CD4-positive, alpha-beta T cell treated with Interleukin-15 for 1 hour (primary cell): ENCODE measurements at places on chromosomes 12 and 14.

DNA sequence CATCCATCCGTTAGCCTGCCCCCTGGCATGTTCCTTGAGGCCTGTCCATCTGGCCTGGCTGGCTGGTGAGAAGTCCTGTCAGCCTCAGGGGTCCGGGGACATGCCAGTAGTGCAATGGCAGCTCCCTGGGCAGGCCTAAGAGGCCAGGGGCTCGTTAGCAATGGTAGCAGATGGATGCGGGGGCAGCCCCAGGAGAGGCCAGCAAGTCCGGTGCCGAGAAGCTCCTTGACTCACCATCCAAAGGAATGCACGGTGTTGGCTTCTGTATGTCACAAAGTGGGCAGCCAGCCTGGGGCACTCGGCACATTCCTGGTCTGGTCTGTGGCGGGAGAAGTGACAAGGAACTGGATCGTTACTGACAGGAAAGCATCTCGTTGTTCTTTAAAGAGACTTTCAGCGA is 319.9 kb downstream of the CACNA1C start:
- no peak for DNase-seq

DNA sequence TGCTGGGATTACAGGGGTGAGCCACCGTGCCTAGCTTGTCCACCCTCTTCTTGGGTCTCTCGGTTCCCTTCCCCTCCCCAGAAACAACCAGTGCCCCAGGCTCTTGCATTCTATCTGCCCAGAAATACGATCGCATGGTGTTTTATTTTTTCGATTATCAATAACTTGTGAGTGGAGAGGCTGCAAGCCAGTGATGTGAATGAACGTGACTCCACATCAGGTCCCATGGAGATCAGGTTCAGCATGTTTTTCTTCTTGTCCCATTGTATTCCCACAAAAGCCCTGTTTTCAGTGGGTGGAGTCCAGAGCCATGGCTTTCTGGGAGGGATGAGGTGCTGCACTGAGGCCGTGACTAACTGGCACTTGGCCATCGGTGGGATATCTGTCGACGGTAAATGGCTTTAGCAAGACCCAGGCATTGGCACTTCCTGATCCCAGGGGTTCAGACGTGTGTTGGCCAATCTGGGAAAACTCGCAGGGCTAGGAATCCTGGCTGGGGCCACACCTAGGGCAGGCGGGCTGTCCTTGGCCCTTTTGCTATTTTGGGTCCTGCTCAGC is 12.7 kb upstream of the HNF1A start:
- DNase-seq = no peak

GRCh38 chr12:109201496-109201885 is 85.1 kb downstream of the ACACB start:
- DNase-seq = no peak

DNA sequence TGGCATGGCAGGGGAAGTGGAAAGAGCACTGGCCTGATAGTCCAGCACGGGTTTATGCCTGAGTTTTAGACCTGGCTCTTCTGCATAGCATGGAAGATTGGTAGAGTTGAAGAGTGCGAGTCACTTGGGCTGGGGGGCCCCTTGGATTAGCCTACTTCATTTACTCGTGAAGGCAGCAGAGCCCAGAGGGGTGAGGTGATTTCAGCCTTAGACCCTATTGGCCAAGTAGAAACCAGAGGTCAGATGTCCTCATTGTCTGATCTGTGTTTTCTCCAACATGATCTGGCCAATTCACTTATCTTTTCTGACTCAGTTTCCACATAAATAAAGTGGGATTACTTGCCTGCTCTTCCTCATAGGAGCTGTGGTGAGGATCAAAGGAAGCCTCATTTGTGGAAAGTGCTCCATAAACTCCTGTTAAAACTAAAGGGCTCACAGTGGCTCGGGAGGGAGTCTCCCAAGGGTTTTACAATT is 1.9 kb downstream of the PLEKHG3 start:
- DNase-seq = no peak

DNA sequence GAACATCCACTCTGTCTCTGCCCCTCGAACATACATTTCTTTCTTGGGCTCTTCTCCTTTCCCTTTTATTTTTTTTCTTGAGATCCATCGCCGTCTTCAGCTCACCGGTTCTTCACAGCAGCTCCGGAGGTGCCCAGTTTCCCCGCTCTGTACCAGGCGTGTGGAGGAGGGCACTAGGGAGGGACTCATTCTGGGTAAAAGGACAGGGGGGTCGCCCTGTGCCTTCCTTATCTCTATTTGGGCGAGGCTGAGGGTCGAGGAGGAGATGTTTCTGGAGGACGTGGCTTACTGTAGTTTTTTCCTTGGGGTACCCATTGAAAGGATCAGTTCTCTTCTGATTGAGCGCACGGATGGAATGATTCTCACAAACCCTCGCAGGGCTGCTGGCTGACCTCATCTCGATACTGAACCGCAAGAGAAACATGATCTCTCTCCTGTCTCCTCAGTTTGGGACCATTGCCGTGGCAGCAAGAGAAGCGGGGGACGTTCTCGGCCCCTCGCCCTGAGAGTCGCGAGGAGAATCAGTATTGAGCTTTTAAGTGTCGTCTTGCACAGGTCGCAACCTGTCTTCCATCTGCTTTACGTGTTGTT is 386 bp downstream of the LIN52 start:
- no peak for DNase-seq

DNA sequence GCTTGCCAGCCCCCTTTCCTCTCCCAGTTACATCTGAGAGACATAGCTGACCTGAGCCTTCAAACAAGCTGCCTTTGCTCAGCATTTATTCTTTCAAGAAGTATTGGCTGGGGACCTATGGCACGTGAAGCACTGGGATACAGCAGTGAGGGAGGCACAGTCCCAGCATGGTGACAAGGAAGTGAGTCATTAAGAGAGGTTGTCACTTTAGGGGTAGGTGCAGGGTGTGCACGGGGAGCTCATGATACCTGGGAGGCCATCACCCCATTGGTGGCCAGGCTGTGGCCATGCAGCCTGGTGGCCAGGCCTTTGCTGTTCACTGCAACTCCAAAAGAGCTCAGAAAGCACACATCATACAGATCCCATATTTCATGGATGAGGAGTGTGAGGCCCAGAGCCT is 5.7 kb upstream of the KRT75 start:
- no peak for DNase-seq

DNA sequence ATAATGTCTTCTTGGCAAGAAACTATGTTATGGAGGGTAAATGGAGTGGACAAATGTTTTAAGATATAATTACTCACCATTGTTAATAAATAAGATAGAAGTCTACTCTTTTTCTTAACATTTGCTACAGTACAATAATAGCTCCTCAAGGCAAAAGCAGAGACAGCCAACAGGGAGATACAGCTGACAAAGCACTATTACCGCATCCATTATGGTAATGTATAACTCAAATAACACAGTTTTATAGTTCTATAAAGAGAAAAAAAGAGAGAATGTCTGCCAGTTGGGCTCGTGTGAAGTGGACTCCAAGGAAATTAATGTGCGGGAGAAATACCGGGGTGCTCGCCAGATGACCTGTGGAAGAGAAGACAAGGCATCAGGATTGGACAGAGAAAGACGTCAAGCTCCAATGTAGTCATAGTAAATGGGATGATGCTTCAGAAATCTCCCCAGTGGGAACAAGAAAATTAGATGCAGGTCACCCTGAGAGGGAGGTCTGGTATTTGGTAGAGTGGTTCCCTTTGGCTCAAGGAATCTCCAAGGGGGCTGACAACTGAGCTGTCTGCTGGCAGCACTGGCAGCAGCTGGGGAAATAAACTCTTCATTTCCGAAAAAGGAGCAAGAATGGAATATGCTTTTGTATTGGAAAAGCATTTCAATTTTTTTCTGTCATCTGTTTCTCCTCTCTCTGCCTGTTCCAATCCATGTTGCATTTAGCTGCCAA is 343.9 kb downstream of the LRFN5 start:
- no peak for DNase-seq

GRCh38 chr12:94271351-94271750 is 123.0 kb downstream of the PLXNC1 start:
- DNase-seq = no peak
